Activated T-helper 2 cell treated with anti-CD3 and anti-CD28 coated beads, Interferon-gamma antibody, Interleukin-2, Interleukin-4, amounts not matched to agents 10 μg/mL and 5 μg/mL and 100 μg/mL, durations not matched to agents 14 hours and 24 hours and 36 hours (primary cell): ENCODE measurements at places on chromosomes 2 and 18. TPM values are rescaled to one million over a fixed set of nuclear protein-coding genes. Genes with fewer than 3 reads are reported as not detected.

GRCh38 chr2:10668402-10669012 is 21.3 kb downstream of the NOL10 start:
- DNase-seq: no peak
- peaks cover 50% of the 10 kb centered on the region for H3K36me3 ChIP-seq
- H3K4me3 ChIP-seq: no peak overlapping the region
- no peak overlapping the region for H3K27ac ChIP-seq
- H3K27me3 ChIP-seq: no peaks in the 10 kb centered on the region

Gene CYTIP
- total RNA-seq: 199 and 206 TPM in 2 replicates

- H3K27ac ChIP-seq: no peak overlapping the region
- peaks cover 31% of the 10 kb centered on the region for H3K27me3 ChIP-seq
- peaks cover 50% of the 10 kb centered on the region for H3K36me3 ChIP-seq
- peaks cover 35% of the 10 kb centered on the region for H3K4me1 ChIP-seq
- DNase-seq: no peak
Observed at GRCh38 chr2:15178946-15179345, 382.2 kb downstream of the NBAS start.

GRCh38 chr2:30362468-30363081 is 84.5 kb upstream of the LCLAT1 start:
- no peaks in the 10 kb centered on the region for H3K27me3 ChIP-seq
- no peak overlapping the region for H3K4me3 ChIP-seq
- DNase-seq: no peak
- no peaks in the 10 kb centered on the region for H3K36me3 ChIP-seq

Gene RTP5
- total RNA-seq: 0.09 and 0.30 TPM in 2 replicates

GRCh38 chr18:39186008-39186407 is 1620.4 kb upstream of the CELF4 start:
- H3K4me3 ChIP-seq: no peak overlapping the region
- no peaks in the 10 kb centered on the region for H3K36me3 ChIP-seq
- DNase-seq: no peak
- no peak overlapping the region for H3K27ac ChIP-seq

DNA sequence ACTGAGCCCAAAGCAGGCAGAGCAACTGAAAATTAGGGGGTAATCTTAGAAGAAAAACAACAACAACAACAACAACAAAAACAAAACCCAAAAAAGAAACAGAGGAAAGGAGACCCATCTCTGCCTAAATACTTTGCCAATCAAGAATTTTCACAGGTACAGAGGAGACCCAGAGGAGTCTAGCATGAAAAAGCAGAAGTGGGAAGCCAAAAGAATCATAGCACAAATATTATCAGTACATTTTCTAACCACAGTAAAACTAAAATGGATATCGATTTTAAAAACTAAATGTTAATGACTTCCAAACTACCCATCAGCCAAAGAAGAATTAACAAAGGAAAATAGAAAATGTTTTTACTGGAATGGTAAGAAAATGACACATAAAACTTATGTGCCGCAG is 148.1 kb downstream of the BAZ2B start:
- no peaks in the 10 kb centered on the region for H3K4me1 ChIP-seq
- DNase-seq: no peak
- no peak overlapping the region for H3K27ac ChIP-seq

GRCh38 chr18:59939127-59939526 is 39.3 kb downstream of the PMAIP1 start:
- H3K27me3 ChIP-seq: no peaks in the 10 kb centered on the region
- H3K27ac ChIP-seq: no peak overlapping the region
- no peaks in the 10 kb centered on the region for H3K4me1 ChIP-seq
- no peak overlapping the region for H3K4me3 ChIP-seq

DNA sequence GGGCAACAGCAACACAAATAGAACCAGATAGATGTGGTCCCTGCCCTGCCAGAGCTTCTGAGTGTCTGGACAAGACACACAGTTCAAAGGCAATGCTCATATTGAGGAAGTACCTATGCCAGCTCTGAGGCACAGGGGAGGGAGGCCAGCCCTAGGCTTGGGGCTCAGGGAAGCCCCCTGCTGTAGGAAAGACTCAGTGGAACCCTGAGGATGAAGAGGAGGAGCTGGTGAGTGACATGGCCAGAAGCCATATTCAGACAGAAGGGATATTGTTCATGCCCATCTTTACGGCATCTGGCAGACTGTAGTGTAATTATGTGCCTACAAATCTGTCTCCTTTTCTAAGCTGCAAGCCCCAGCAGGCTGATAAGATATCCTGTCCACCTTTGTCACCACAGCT is 8.8 kb downstream of the SIGLEC15 start:
- H3K4me3 ChIP-seq: no peak overlapping the region
- H3K4me1 ChIP-seq: peaks cover 3% of the 10 kb centered on the region
- no peak overlapping the region for H3K27ac ChIP-seq
- peaks cover 51% of the 10 kb centered on the region for H3K27me3 ChIP-seq

DNA sequence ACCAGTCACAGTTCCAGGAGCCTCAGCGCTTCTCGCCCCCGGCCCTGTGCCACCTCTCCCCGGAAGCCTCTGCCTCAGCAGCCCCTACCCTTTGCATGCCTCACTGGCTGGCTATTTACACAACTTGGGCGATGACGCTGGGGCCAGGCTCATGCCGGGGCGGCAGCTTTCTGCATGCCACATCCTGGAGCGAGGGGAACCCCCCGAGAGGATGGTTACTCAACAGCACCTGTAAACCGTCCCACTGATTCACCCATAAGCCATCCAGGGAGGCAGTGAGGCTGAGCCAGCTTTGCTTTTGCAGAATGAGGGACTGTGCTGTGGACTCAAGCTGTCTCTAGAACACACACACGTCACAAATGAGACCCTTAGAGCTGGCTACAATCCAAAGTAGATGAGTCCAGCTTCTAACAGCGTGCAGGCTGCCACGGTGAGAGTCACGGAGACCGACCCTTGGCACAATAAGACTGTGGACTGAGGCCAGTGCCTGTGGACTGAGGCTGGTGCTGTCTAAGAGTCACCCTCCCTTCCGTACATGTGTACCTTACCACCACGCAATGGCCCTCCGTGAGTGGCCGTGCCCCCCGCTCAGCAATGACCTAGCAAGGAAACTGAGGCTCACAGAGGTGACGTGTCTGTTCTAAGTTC is 45.6 kb upstream of the ODC1 start:
- peaks cover 19% of the 10 kb centered on the region for H3K27me3 ChIP-seq
- no peaks in the 10 kb centered on the region for H3K36me3 ChIP-seq
- H3K27ac ChIP-seq: peak overlapping the region; percentile 38
- H3K4me3 ChIP-seq: no peak overlapping the region
- peaks cover 6% of the 10 kb centered on the region for H3K4me1 ChIP-seq
- DNase-seq: peak; percentile 59

DNA sequence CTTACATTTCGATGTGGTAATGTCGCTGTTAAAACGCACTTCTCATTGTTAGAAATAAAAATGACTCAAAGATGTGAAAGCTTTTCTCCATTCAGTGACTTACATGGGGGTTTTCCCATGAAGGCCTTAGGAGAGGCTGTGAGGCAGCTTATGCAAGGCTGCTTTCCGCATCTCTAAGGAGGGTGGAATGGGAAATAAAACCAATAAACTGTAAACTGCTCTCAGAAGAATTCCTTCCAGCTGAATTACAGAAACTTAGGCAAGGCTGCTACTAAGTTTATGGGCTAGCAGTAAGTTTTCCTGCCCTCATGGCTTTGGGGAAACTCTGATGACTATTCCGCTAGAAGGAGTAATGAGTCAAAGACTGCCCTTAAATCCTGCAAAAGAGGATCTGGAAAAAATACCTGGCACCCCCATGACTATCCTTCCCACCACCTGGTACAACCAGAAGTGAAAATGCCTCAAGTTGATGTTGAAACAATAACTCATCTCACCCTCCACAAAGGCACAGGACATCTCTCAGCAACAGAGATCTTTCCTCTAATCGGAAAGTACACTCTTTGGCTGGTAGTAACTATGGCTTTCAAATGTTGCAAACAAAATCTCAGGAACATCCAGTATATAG is 97.7 kb upstream of the SMAD7 start:
- H3K27me3 ChIP-seq: no peaks in the 10 kb centered on the region
- peaks cover 8% of the 10 kb centered on the region for H3K36me3 ChIP-seq
- peaks cover 26% of the 10 kb centered on the region for H3K4me1 ChIP-seq
- H3K4me3 ChIP-seq: no peak overlapping the region
- no peak overlapping the region for H3K27ac ChIP-seq

DNA sequence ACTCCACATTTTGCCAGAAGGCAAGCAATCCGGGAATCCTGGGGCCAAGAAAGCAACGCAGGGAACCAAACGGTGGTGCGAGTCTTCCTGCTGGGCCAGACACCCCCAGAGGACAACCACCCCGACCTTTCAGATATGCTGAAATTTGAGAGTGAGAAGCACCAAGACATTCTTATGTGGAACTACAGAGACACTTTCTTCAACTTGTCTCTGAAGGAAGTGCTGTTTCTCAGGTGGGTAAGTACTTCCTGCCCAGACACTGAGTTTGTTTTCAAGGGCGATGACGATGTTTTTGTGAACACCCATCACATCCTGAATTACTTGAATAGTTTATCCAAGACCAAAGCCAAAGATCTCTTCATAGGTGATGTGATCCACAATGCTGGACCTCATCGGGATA is 26.8 kb downstream of the B3GNT2 start:
- no peaks in the 10 kb centered on the region for H3K27me3 ChIP-seq
- H3K4me3 ChIP-seq: no peak overlapping the region
- H3K4me1 ChIP-seq: peaks cover 44% of the 10 kb centered on the region
- H3K27ac ChIP-seq: no peak overlapping the region
- H3K36me3 ChIP-seq: peaks cover 83% of the 10 kb centered on the region

DNA sequence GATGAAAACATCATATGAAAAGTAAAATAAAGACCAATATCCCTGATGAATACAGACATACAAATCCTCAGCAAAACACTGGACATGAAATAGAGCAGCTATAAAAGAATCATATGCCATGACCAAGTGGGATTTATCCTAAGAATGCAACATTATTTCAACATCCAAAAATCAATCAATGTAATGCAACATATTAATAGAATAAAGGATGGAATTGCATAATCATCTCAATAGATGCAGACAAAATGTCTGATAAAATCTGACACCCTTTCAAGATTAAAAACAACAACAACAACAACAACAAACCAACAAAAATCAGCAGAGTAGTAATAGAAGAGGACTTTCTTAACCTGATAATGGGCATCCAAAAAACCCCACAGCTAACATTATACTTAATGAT is 63.8 kb upstream of the IL1R1 start:
- no peak for DNase-seq
- H3K27ac ChIP-seq: no peak overlapping the region
- H3K27me3 ChIP-seq: peaks cover 33% of the 10 kb centered on the region

- H3K27ac ChIP-seq: no peak overlapping the region
- DNase-seq: no peak
- peaks cover 4% of the 10 kb centered on the region for H3K27me3 ChIP-seq
Observed at GRCh38 chr2:216650626-216651257, 17.5 kb downstream of the IGFBP2 start.

DNA sequence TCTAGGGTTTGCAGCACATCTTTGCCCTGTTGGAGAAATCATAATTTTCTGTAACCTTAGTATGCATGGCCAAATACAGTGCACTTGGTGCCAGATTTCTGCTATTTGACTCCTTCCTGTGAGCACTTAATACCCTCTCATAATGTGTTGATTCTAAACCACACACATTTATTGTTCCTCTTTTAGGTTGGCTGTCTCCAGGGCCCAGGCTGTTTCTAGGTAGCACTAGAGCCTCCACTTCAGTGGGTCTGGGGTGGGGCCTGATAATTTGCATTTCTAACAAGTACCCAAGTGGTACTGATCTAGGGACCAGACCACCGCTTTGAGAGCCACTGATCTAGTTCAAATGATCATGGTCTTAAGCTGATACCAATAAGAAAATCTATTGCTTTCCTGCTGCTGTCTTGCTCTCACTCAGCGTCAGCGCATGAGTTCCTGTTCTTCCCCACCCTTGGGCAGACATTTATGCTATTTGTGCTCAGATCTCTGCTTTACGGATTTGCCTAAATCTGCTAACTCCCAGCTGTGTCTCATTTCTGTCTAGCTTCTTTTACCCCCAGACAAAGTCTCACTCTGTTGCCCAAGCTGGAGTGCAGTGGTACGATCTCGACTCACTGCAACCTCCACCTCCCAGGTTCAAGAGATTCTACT is 7.4 kb downstream of the PTRHD1 start:
- H3K4me3 ChIP-seq: no peak overlapping the region
- H3K36me3 ChIP-seq: peaks cover 5% of the 10 kb centered on the region
- no peak overlapping the region for H3K27ac ChIP-seq

Gene AQP4
- total RNA-seq: not detected in 2 replicates

DNA sequence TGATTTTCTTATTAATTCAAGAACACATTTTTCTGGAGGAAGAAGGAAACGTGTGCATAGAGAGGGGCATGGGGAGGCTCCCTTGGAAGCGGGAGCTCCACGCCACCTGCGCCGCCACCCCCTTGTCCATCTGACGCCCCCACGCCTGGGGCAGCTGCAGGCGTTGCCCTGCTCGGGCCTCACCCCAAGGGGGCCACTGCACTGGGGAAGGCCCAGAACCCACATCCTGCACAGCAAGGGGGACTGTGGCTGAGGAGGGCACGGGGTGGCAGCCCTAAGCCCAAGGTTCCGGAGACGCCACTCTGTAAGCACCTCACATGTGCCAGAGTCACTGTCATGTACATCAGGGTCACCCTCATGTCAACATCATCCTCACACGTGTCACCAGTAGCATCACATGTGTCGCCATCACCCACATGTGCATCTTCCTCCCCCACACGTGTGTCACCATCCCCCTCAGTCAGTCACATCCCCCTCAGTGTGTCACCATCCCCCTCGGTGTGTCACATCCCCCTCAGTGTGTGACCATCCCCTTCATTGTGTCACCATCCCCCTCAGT is 486.7 kb upstream of the SALL3 start:
- no peak for DNase-seq
- no peaks in the 10 kb centered on the region for H3K36me3 ChIP-seq
- no peaks in the 10 kb centered on the region for H3K27me3 ChIP-seq

Gene C2orf80
- not detected in 2 replicates for total RNA-seq

- H3K36me3 ChIP-seq: peaks cover 66% of the 10 kb centered on the region
- H3K27me3 ChIP-seq: no peaks in the 10 kb centered on the region
- H3K4me3 ChIP-seq: no peak overlapping the region
- no peak overlapping the region for H3K27ac ChIP-seq
- H3K4me1 ChIP-seq: peaks cover 42% of the 10 kb centered on the region
Observed at GRCh38 chr2:190916829-190917228, 36.2 kb downstream of the GLS start.

- no peak for DNase-seq
- H3K27me3 ChIP-seq: no peaks in the 10 kb centered on the region
- no peaks in the 10 kb centered on the region for H3K4me1 ChIP-seq
- H3K4me3 ChIP-seq: no peak overlapping the region
- H3K27ac ChIP-seq: no peak overlapping the region
Observed at GRCh38 chr18:8549254-8549757, 59.9 kb upstream of the RAB12 start.

- H3K36me3 ChIP-seq: no peaks in the 10 kb centered on the region
- H3K27ac ChIP-seq: peak overlapping the region; percentile 26
- DNase-seq: no peak
- no peak overlapping the region for H3K4me3 ChIP-seq
- H3K27me3 ChIP-seq: peaks cover 15% of the 10 kb centered on the region
Observed at GRCh38 chr18:58544616-58545337, 84.1 kb downstream of the ALPK2 start.

GRCh38 chr2:233441161-233442027 is 87.1 kb downstream of the DGKD start:
- H3K4me3 ChIP-seq: no peak overlapping the region
- no peak for DNase-seq
- H3K27ac ChIP-seq: peak overlapping the region; percentile 47
- peaks cover 6% of the 10 kb centered on the region for H3K4me1 ChIP-seq
- H3K36me3 ChIP-seq: peaks cover 47% of the 10 kb centered on the region
- no peaks in the 10 kb centered on the region for H3K27me3 ChIP-seq
